Activated CD8-positive, alpha-beta T cell treated with anti-CD3 and anti-CD28 coated beads, Interleukin-2, amount 10 ng/mL, durations not matched to agents 7 days and 5 days (primary cell): ENCODE measurements at places on chromosomes 1 and 21.

DNA sequence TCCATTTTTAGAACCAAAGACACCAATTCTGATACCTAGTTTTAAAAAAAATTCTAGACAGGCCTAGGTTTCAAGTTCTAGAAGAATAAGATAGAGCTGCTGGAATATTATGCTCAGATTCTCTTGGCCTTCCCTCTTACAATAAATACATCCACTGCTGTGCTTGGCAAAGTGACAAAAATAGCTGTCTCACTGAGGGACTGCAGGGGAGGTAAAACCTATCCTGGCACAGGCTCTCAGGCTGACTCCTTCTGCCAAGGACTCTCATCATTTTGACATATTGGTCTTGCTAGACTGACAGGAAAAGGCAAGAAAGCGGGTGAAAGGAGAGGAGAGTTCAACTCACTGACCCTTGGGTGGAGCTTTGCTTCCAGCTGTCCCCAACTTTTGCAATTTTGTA lies 197.0 kb upstream of the LHX8 start:
- DNase-seq: no peak

- no peak for DNase-seq
Measured at GRCh38 chr1:9510130-9510529, 29.1 kb upstream of the SLC25A33 start.

GRCh38 chr1:94686882-94687281 lies 133.3 kb upstream of the SLC44A3 start:
- no peak for DNase-seq

DNA sequence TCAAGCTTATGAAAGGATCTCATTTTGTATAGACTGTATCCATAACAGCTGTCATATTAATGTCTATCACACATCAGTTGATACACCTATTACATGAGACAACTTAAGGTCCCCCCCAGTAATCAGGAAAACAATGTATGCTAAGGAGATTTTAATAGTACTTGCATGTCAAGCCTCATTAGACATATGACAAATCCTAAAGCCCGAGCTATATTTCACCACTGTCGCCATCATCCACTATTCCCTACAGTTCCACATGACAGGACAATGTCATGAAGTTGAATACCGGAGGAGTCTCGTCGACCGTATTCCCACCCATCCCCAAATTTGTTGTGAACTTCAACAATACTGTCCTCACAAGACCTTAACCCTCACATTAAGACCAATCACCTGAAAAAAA lies 3.4 kb downstream of the HMGN1 start:
- no peak for DNase-seq

DNA sequence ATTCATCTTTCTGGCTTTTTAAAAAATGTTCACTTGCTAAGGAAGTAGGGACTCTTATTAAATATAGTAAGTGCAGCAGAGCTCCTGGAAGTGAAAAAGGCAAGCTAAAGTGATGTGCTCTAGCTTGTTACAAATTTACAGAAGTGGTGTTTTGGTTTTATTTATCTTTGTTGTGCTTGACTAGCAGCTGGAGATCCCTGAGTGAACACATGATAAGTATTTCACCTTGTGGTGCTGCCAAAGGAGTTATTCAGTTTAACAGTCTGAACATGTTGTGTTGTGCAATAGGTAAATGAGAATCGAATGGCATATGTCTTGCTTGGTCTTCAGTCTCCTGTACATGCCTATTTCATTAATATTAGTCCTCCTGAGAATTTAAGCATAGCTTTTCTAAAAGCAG lies 315.7 kb downstream of the TPR start:
- no peak for DNase-seq

DNA sequence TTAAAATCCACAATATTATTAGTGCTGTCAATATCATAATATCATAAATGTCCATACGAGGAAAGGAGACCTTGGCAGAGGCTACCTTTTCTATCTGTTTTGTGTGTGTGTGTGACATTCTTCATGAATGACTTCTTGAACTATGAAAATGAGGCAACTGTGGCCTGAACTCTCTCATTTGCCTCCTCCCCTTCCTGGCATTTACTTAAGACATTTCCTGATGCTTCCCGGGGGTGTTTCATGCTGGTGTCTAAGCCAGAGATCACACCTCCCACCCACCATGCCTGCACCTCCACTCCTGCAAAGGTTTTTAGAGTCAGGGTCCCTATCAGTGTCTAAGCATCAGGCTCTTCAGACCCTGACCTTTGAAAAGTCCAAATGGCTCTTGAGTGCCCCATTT lies 420.9 kb downstream of the KIF26B start:
- DNase-seq: no peak

- no peak for DNase-seq
Measured at GRCh38 chr1:9418851-9419250, 120.4 kb upstream of the SLC25A33 start.

DNA sequence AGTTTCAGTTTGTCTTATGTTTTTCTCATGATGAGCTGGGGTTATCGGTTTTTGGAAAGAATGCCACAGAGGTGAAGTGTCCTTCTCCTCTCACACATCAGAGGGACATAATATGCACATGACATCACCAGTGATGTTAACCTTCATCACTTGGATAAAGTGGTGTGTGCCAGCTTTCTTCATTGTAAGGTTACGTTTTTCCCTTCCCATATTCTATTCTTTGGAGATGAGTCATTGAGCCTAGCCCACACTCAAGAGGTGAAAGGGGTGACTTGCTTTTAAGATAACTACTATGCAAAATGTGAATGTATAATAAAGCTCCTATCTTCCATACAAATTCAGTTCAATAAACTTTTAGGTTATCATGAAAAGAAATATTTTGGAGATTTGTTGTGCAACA lies 36.7 kb upstream of the MAGI3 start:
- no peak for DNase-seq

DNA sequence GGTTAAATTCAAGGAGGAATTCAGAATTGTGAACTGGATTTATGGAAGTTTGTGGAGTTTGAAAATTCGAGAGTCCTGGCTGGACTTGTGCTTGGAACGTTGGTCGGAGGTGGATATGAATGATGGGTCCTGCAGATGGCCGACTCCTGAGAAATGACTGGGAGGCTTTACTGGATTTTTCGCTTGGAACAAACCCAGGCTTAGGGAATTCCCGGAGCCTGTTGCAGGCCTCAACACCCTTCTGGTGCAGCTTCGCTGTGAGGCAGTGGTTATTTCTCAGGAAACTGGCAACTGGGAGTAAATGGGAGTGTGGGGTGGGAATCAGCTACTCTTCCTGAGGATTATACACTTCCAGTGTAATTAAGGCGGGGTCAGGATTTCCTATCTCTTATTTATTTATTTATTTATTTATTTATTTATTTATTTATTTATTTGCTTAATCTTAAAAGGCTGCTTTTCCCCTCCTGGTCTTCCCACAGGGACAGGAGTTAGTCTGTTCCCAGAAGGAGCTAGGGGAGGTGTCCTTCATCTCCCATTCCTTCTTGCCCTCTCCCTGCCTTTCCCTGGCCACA lies 21.1 kb downstream of the MAPKAPK2 start:
- DNase-seq: no peak
